Prostate gland (tissue), 2 donors: ENCODE measurements at places on chromosomes 1 and 21. TPM values are rescaled to one million over a fixed set of nuclear protein-coding genes. Genes with fewer than 3 reads are reported as not detected.

The OMA1 gene
- total RNA-seq: 26.4 TPM

The OLFML2B gene
- total RNA-seq: 3.2 TPM

DNA sequence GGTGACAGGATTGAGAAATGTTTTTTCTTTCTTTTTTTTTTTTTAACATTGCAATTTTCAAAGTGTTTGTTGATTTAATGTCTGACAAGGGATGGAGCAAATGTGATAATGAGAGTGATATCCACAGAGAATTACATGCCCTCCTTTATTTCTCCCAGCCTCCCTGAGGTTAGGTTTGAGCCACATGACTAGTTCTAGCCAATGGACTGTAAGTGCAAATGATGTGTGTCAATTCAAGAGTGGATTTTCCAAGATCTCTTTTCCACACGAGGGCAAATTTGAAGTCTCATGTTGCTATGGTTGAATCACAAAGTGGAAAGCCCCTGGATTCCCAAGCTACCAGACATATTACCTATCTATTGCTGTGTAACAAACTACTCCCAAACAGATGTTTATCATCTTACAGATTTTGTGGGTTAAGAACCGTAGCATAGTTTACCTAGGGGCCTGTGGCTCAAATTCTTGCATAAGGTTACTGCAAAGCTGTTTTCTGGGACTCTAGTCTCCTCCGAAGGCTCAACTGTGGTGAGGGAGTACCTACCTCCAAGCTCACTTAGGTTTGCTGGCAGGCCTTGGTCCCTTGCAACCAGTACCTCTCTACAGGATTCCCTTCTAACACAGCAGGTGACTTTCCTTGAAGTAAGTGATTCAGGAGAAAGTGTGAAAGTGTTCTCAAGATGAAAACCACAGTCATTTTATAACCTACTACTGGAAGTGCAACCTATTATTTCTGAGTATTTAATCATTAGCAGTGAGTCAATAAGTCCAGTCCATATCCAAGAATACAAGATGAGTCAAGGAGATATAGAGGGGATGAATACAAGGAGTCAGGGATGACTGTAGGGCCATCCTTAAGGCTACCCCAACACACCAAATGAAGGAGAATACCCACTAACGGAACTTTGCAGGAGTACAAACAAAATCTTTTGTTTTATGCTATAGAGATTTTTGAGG, 533.6 kb downstream of the PTPRC start:
- DNase-seq: no peak

The SLC37A1 gene
- total RNA-seq: 44.2 TPM

- DNase-seq: no peak
Observed at GRCh38 chr1:243973169-243973568, 77.9 kb upstream of the ZBTB18 start.

The CD58 gene
- 10.4 TPM for total RNA-seq

The LRRC71 gene
- 3.7 TPM for total RNA-seq

DNA sequence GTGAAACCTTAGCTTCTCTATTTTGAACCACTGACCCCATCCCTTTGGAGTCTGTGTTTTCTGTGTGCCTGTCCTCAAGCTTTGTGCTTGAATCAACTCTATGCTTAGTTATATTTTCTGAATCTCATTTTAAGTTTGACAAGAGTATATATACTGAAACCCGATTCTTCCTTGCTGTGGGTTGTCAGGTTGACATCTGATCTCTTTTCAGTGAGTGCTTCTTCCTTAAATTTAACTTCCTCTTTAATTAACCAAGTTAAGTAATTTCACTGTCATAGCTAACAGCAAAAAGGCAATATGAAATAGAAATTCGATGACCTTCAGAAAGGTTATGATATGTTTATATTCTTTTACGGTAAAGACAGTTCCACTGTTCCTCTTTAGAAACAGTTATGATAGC, 69.4 kb downstream of the C1orf21 start:
- no peak for DNase-seq

GRCh38 chr1:55789466-55789865, 574.3 kb upstream of the USP24 start:
- no peak for DNase-seq

The RIPPLY3 gene
- total RNA-seq: 0.34 TPM

The LSM10 gene
- total RNA-seq: 36.8 TPM
